ENCODE measurements at places on chromosomes 13 and 19. TPM values are rescaled to one million over a fixed set of nuclear protein-coding genes. Genes with fewer than 3 reads are reported as not detected.
A peak's percentile ranks its signal among the peaks of the same experiment; 100 is the strongest.

The ONECUT3 gene
- total RNA-seq: not detected

The ADGRE1 gene
- total RNA-seq: not detected

The THAP8 gene
- total RNA-seq: 0.88 TPM

The TMC4 gene
- total RNA-seq: 66.5 TPM

The ZNF799 gene
- total RNA-seq: 1.7 TPM

DNA sequence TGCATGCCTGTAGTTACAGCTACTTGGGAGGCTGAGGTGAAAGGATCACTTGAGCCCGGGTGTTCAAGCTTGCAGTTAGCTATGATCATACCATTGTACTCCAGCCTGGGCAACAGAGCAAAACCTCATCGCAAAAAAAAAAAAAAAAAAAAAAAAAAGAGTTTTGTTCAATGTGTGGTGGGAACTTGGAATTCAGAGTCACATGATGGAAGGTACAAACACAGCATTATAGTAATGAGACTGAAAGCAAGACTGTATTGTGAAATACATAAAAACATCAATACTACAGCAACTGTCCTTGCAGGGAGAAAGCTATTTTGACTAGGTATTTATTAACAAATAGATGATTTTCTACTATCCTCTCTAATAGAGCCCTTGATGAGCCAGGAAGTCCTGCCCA, 393.2 kb downstream of the DLEU7 start:
- DNase-seq: no peak

GRCh38 chr13:99265821-99266426, 7.7 kb upstream of the GPR18 start:
- DNase-seq: no peak

DNA sequence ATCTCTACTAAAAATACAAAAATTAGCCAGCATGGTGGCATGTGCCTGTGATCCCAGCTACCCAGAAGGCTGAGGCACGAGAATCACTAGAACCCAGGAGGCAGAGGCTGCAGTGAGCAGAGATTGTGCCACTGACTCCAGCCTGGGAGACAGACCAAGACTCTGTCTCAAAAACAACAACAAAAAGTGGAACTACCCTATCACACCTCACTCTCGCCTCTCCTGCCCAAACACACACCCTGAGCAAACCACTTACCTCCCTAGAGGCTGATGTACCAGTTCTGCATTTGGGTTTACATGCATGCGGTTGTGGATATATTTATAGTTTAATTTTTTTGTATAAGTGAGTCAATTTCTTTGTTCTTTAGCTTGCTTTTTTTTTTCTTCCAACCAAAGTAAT, 7.7 kb upstream of the PTOV1 start:
- no peak for DNase-seq

GRCh38 chr19:48713864-48714755, 5.4 kb downstream of the MAMSTR start:
- peak; percentile 100 for DNase-seq

DNA sequence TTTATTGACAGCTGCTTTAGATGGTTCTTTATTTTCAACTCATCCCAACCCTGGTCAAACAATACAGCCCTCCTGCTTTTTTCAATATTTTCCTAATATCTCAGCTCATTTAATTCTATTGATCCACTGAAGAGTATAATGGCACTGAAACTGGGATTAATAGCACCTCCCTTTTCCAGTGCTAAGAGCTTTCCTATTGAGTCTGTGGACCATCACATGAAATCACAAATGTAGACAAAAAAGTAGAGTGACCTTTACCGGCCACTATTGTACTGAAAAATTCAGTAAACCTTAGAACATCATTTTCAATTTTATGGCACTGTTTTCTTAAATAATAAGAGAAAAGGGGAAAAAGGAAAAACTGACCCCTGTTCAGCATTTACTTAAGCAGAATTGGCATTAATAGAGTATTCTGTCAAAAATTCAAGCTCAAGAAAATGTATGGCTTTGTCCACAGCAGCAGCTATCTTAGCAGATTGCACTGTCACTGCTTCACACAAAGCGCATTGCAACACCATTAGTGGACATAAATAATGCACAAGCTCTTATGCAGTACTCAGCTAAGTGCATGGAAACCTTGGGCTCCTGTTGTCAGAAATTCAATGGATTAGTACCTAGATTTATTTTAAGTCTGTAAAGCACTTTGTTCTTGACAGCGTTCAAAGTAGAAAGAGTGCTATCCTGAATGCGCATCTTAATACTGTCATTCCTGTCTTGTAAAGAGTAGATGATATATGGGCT, 851.0 kb upstream of the KLHL1 start:
- DNase-seq: no peak

DNA sequence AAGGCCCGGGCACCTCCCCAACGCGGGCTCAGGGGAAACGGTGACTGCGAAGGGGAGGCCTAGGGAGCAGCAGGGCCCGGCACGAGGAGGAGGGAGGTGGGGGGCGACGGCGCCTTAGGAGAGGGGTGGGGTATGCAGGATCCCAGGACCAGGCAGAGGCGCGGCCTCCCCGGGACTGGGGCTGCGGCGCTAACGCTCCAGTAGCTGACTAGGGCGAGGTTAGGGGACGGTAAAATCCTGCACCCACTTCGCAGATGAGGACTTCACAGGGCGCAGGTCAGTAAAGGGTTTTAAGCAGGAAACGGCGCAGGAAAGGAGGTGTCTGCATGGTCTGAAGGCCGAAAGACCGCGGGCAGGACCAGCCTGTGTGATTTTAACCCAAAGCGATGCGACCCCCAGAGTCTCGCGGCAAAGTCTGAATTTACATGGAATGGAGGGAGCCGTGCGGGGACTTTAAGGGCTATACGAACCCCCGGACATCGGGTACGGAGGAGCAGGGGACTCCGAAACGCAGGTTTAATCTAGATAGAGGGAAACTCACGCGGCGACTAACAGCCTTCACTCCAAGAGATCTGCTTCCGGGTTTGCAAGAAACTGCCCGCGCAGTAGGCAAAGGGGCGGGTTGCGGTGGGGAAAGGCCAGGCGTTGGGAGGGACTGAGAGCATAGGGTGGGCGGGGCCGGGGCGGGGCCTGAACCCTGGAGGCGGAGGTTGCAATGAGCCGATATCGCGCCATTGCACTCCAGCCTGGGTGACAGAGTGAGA, at the start of gene ZNF665:
TSS of gene ZNF665 (minus strand) at position 588 of the 764 bp plus-strand sequence. CDS start 10,460 bp downstream, outside the sequence.
- DNase-seq: peak; percentile 89

GRCh38 chr13:34207334-34207733, 389.4 kb downstream of the RFC3 start:
- peak; percentile 7 for DNase-seq

DNA sequence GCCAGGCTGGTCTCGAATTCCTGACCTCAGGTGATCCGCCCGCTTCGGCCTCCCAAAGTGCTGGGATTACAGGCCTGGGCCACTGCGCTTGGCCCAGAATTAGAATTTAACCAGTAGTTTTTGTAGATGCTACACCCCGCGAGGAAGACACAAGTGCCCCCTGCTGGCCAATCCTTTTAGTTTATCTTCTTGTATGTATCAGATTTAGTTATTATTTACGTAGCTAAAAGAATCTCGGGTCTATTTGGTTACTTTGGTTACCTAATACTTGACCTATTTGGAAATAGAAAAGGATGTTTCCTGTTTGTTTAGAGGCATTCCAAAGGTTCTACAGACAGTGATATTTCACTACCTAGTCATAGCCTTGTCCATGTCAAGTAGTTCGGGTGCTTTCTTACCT, 22.0 kb downstream of the MUC16 start:
- DNase-seq: no peak

DNA sequence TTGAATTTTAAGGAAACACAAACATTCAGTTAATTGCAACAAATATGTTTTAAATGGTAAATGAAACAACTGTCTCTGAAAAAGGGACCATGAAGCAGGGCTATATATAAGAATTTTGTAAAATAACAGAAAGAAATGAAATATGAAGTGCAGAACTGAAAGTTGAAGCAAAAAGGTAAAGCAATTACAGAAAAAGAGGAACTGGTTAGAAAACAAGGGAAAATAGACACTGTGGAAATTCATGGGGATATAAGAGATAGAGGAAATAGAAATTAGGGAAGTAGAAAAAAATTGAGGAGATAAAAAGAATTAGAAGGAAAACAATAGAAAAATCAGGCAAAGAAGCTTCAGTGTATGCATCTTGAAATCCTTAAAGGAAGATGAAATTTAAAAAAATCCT, 40.0 kb upstream of the TDRD3 start:
- no peak for DNase-seq

DNA sequence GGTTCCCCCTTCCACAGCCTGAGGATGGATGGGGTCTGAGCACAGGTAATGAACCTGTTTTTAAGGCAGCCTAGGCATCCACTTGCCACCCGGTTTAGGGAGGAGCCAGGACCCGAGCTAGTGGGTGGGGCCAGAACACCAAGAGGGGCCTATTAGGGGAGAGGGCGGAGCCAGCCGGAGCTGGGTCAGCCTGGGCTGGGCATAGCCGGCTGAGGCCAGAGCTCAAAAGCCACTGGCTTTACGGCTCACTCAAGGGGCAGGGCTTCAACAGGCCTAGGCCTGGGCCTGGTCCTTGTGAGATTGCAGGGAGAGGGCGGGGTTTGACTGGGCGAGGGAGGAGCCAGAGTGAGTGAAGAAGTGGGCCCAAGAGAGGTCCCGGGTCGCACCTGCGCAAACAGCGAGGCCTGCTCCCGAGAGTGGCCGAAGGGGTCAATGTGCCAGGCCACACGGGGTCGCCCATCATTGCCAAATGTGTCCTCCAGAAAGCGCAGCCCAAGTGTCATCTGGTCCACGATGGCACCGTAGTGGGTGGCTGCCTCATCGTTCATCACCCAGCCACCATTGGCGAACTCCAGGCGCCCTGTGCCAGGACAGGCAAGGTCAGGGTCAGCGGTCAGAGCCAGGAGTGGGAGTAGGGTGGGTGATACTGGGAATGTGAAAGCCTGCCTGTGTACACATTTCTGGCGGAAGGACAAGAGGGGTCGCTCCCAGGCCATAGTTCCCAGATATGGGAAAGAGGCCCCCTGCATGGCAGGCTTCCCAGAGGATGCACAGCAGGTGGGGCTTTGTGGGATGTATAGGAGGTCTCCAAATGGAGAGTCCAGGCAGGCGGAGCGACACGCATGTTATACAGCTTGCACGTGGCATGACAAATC, 1.9 kb downstream of the MAN2B1 start:
- no peak for DNase-seq

DNA sequence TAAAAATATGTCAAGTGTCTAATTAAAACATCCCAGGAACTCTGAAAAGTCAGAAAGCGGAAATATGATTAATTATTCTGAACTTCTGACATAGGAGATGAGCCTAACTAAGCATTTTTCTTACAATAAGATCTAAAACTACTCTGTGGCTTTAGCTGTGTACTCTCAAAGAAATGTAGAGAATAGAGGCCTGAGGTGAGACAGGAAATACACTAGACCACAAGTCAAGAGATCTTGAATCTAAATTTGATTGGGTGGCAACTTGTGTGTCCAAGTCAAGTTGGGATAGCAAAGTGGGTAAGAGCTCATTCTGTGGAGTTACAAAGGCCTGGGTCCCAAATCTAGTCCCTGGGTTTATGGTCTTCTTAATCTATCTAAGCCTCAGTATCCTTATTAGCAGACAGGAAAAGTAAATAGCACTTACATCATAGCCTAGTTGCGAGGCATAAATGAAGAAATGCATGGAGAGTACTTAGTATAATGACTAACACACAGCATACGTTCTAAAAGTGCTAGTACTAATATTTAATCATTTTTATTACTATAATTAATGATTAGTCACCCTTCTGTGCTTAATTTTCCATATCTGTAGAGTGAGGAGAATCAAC, 9.4 kb upstream of the LRRC63 start:
- DNase-seq: no peak

DNA sequence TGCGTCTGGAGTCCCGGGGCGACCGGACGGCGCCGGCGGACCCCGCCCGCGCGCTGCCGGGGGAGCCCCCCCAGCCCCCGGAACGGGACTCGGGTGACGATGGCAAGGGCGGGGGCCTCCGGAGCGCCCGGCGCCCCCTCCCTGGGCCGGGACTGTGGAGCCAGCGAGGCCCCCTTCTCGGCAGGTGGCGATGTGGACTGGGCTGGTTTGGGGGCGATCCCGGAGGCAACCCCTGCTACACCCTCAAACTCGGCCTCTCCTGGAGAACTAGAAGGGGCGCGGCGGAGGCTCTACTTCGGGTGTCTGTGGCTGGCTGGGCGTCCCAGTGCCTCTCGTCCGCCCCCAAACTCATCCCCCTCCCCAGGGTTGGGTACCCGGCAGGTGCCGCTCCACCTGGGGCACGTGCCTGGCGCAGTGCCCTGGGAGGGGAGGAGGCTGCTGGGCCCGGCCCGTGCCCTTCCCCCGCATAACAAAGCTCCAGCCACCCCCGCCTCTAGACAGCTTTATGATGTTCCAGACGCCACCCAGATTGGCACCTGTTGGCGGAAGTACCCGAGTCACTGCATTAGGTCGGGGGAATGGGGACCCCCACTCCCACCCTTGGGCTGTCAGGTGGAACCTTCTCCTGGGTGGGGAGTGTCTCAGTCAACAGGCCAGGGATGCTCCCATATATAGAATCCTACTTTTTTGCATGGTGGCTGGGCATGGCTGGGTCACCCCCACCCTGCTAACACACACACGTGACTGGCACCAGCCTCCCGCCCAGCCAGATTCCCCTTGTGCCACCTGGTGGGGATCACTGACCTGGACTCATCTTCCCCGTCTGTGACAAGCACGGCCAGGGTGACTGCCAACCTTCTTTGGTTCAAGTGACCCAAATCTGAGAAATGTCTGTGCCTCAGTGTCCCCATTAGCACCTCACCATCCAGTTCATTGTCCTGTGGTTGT, 722 bp downstream of the PKN1 start:
- DNase-seq: peak; percentile 71

DNA sequence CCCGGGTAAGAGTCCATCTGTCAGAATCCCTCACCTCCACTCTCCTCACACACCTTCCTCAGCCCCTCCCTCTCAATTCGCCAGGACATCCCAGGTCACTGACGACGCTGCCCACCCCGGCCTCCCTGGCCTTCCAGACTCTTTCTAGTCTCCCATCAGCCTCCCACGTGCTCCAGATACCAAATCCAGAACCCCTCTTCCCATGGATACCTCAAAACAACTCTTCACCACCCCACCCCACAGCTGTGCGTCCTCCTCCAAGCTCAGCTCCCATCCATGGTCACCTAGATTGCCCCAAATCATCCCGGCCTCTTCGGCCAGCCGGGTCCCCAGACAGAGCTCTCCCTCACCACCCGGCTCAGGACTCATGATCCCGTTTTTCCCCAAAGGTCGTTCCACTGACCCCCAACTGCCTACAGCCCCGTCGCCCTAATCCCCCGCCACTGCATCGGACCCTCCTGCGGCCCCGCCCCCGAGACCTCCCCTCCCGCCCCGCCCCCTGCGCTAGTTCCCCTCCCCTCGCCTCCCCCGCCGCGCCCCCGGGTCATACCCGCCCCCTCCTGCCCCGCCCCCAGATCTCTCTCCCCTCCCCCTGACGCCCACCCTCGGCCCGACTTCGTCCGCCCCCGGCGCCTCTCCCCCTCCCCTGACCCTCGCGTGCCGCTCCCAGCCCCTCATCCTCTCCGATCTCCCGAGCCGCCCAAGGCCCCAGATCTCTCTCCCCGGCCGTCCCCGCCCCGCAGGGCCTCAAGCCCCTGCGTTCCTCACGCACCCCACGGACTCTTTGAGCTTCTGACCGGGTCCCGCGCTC, 546 bp downstream of the UBXN6 start:
- DNase-seq: no peak

- DNase-seq: no peak
Measured at GRCh38 chr19:36577271-36577996, 4.3 kb upstream of the ZNF529 start.

GRCh38 chr13:27194895-27195764, 23.5 kb upstream of the USP12 start:
- DNase-seq: no peak
